ENCODE measurements at places on chromosomes 3 and 15.

DNA sequence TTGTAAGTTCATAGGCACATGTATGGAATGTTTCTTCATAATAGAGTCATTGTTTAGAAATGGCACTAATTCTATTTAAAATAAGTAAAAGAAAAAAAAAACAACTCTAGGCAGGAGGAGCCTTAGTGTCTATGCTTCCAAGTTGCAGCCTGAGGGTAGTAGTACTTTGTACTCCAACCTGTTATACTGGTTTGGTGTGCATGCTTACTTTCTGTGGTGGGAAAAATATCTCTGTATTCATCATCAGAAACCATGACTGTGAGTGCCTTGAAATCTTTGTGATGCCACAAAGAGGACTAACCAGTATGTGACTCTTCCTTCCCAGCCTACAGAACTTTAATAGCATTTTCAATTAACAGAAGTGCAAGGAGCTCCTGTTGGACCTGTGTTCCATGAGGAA is 4.4 kb downstream of the NAALADL2 start:
- DNase-seq: no peak

- DNase-seq: no peak
These were observed 11.8 kb downstream of the CAPN3 start for GRCh38 chr15:42371096-42371495.

DNA sequence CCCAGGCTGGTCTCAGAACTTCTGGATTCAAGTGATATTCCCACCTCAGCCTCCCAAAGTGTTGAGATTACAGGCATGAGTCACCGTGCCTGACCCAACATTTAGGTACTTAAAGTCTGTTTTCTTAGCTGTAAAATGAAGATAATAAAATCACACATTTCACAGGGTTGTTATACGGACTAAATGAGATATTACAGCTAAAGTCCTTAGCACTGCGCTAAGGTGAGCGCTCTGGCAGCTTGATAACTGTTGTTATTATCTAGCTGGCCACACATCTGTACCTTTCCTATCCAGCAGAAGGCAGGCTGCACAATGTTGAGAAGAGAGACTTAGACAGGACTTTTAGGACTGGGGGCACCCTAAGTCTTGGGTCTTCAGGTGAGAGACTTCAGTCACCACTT is 2.7 kb upstream of the LIPH start:
- DNase-seq: no peak

DNA sequence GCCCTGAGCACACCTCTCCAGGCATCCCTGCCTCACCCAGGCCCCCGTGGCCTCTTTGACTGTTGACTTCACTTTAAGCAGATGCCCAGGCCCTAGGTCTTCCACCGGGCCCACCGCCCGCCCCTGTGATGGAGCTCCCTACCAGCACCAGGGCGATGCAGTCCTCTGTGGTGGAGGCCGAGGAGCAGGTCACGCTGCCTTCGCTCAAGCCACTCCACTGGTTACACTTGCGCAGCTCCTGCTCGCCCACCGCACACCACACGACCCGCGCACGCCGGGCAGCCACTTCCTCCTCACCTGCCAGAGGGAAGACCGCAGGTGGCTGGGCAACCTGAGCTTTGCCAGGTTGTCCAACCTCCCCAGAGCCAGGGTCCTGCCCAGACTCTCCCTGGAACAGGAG is 16.0 kb downstream of the LTF start:
- no peak for DNase-seq

DNA sequence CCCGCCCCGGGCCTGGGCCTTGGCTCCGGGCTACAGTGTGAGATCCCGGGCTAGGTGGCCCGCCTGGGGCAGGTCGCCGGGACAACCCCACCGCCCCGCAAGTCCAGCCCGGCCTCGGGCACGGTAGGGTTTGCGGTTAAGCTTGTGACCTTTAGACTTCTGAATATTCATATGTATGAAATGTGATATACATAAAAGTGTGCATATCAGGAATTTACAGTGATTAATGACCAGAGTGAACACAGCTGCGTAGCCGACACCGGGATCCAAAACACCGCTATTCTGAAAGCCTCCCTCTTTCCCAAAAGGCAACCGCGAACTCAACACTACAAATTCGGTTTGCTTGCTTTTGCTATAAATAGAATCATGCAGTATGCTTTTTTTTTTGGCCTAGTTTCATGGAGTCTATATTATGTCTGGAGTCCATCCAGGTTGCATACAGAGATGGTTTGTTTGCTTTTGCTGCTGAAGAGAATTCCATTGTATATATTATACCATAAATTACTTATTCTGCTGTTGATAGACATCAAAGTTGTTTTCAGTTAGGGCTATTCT is 636 bp upstream of the SNRPA1 start:
- DNase-seq: no peak

DNA sequence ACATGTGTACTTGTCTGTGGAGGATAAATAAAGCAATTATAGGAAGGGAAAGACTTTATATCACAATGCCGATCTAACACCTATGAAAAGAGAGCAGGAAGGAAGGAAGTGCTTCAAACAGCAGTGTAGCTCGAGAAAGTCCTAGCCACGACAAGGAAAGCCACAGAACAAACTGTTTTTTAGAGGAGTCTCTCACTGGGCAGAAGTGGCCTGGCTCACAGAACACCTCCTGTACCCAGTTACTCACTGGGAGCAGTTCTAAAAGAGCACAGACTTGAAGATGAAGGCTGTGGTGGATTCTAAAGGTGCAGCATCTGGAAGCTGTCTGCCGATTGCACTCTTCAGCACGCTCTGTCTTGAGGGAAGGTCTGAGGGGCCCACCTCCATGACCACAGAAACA is 248.8 kb upstream of the ATP11B start:
- no peak for DNase-seq

GRCh38 chr3:26105261-26105660 is 315.4 kb downstream of the OXSM start:
- no peak for DNase-seq
